Hindlimb muscle (tissue), 1 donor: ENCODE measurements at places on chromosomes 2 and 18.

GRCh38 chr2:113341191-113341869 is 62.6 kb upstream of the PAX8 start:
- DNase-seq = no peak

GRCh38 chr2:132438691-132439090 is 22.1 kb downstream of the GPR39 start:
- DNase-seq = no peak

DNA sequence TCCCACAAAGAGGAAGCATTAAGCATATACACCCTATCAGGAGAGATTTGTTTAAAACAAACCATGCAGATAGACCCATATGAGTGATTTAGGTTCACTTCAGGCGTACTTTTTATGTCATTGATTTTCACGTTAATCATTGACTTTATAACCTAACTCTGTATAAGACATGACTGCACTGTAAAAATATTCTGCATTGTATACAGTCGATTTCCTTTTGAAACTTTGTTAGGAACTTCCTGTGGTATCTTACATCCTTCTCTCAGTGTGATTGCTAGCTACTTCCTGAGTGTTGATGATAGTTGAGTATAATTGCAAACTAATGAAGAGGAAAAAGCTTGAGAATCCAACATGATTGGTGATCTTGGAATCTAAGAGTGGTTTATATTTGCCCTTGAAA is 69.4 kb downstream of the XIRP2 start:
- no peak for DNase-seq

DNA sequence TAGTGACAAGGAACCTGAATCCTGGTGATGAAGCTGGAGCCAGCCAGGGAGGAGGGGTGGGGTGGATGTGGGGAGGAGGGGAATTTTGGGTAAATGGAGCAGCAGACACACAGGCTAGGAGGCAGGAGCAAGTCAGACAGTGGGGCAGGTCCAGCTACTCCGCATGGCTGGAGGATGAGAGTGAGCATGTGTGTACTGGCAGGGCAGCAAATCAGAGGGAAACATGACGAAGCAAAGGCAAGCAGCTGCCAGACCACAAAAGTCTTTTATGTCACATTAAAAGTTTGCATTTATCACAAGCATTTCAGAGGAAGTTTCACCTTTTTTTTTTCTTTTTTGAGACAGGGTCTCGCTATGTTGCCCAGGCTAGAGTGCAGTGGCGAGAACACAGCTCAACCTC is 11.9 kb upstream of the KIDINS220 start:
- DNase-seq = no peak

DNA sequence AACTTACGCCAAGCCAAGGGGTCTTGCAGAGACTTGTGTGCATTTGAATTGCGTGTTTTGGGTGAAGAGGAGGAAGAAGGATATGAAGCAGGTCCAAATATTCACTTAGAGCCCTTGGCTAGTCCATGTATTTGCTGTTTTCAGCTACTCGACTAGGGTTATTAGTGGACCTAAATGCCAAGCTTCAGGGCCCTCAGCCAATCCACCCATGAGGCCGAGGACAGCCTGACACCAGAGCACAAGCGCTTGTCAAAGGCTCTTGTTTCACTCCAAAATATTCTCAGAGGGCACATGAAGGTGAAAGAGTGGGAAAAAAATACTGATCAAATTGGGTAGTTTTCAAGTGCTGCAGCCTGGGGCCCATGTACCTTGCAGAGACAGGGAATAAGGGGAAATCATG is 174.8 kb upstream of the ACAA2 start:
- no peak for DNase-seq

DNA sequence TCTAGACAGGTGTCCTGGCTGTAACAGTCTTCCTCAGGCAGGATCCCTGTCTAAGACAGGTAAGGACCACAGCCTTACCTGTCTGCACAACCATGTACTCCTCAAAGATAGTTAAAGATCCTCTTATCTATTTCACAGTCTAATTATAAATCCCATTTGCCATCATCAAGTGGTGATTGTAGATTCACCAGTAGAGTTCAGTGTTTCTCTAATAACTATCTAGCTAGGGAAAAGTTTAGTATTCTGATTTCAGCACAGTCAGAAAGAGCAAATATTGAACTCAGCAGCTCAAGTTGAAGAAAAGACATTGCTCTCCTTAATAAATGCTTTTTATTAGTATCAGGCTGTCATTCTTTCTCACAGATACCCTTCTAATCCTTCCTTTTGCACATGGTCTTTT is 1305.5 kb upstream of the NXPH2 start:
- DNase-seq = no peak

DNA sequence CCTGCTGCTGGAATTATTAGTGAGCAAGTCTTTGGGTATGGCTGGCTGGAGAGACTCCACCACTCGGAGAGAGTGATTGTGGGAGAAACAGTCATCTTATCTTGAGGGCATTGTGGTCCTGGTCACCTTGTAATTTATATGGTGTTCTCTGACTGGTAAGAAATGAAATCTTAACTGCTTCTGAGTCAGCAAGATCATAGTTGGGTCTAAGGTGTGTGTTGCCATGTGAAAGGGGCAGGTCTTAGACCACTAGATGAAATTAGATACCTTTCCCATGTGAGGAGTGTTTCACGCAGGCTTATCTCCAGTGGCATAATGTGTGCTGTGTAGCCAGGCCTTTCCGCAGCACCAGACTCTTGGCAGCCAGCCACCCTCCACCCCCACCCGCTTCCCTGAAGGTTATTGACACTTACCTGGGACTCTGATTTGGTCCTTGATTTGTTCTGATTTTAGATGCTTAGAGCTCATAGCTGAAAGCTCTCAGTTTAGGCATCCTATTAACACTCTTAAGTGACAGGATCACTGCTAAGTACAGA is 7.7 kb downstream of the MAPRE3 start:
- no peak for DNase-seq

DNA sequence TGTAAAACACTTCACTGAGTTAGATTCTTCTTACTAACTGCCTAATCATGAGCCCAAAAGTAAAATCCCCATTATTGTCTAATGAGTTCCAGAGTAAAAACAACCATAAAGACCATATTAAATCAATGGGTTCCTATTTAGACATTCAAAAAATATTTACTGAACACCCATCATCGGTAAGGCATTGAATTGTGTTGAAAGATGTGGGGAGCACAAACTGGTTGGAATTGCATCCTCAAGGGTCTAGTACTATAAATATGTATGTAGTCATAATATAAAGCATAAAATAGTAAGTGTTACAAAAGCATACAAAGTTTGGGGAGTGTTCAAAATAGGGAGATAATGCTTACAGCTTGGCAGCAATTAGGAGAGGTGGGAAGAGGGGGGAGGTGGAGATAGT is 3.0 kb upstream of the MARCHF4 start:
- DNase-seq = no peak

DNA sequence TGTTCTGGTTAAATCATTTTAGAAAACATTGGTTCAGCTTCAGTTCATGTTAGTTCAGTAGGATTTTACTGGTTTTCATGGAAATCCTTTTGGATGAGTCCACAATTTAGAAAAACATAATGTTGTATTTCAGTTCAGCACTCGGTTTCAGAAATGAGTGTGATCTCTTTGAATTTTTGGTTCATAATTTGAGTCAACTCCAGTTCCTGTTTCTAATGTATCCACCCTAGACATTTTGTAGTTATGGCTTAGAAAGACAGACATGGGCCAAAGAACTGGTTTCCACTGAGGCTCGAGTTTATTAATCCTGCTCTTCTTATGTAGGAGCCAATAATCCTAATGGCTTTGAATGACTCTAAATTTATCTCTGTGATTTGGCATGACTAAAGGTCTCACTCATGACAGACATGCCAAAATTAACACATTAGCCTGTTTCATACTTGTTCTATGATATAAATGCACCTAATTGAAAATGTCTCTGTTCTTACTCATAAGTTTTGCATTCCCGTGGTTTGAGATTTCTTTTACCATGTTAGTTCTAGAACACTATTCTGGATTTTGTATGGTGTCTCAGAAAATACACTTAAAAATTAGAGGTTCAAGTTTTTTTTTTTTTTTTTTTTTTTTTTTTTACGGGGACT is 82.3 kb upstream of the SPRED2 start:
- no peak for DNase-seq

DNA sequence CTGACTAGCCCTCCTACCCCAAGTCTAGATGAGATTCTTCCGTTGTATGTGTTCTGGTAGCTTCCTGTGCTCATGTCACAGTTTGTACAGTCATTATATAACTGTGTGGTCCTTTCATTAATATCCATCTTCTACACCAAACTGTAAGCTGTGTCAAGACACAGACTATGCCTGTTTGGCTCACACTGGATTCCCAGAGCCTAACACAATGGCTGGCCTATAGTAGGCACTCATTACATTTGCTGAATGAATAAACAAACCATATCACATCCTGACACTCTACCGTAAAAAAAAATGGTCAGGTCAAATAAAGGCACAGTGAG is 72.6 kb downstream of the ANKRD44 start:
- no peak for DNase-seq

DNA sequence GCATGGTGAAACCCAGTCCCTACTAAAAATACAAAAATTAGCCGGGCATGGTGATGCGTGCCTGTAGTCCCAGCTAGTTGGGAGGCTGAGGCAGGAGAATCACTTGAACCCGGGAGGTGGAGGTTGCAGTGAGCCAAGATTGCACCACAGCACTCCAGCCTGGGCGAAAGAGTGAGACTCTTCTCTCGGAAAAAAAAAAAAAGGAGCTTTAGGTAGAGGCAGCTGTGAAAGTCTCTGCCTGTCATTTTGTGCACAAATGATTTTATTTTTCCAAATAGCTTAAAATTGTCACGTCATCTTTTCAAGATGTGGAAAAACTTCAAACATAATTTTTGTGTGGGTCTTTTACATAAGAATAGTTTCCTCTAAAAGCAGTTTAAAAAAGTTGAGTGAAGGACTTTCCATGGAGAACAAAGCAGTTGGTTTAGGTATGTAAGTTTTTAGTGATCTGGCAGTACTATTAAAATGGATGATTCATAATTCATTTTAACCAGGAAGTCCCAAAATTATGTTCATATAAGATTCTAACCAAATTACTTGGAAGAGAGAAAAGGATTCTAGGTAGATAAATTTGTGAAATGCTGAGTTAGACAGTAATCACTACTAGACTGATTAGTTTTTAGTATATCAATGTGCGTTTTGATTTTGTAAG is 11.5 kb downstream of the CCNYL1 start:
- no peak for DNase-seq

DNA sequence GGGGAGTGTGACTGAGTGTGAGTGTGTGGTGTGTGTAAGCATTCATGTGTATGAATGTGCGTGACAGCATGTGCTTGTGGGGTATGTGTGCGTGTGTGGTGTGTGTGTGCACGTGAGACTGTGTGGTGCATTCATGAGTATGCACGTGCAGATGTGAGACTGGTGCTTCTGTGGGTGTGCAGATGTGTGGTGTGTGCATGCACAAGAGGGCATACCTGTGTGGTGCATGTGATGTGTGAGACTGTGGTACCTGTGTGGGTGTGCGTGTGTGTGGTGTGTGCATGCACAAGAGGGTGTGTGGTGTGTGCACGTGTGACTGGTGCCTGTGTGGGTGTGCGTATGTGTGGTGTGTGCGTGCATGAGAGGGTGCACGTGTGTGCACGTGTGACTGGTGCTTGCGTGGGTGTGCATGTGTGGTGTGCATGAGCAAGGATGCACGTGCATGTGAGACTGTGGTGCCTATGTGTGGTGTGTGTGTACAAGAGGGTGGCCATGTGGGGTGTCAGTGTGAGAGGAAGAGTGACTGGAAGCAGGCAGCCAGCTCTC is 213.3 kb downstream of the TWIST2 start:
- DNase-seq = no peak

DNA sequence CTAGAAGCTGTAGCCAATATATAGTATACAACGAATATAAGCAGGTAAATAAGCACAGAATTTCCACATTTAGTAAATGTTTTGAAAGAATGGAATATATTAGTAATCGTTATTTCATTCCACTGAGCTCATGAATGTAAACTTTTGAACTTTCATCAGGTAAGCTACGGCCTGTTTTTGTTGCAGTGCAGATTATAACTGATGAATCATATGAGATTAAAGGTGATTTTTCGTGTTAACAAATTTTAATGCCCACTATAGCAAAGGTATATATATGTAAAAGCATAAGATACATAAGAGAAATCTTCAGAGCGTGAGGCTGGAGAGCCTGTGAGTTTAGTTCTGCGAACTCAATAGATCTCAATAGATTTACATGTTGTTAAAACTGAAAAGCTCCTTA is 1.1 kb downstream of the SCYGR1 start:
- no peak for DNase-seq

DNA sequence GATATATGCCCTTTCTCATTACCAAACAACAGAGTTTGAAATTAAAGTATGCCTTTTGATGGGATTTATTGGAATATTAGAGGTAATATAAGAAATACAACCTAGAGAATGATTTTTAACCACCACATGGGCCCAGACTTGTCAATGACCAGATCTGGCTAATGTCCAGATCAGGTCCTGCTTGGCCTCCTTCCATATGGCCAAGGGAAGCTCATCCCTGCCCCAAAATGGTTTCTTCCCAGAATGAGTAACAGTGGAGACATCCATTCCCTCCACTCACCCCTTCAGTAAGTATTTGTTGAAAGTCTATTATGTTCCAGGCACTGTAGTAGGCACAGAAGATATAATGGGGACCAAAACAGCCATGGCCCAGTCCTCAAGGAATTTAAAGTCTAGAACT is 54.9 kb downstream of the ANTXR1 start:
- DNase-seq = no peak

GRCh38 chr2:48519593-48519992 is 10.4 kb upstream of the STON1 start:
- no peak for DNase-seq

DNA sequence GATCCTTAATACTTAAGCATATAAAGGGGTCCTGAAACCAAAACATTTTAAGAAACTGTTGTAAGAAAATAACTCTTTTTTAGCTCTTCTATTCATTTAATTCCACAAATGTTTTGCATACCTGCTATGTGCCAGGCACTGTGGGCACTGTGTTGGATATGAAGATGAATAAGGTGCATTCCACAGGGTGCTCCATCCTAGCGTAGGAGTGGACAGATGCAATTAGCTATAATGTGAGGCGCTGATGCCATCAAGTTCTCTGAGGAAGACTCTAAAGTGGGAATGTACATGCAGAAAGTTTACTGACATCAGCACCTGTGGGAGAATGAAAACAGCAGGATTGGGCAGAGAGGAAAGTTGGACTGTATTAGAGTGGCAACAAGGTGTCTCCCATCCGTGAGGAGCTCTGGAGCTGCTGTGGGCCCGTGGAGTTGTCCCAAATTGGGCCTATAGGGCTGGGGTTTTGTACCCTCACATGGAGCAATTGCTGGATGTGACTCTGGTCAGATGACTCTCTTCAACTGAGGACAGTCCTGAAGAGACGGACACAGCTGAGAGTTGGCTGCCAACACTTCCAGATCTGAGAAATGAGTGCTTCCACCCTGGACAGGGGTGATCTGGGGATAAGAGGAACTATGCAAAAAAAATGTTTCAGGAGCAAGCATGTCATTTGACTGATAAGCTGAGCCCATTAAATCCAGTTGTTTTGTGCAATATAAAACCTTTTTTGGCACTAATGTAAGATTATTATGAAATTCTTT is 22.3 kb downstream of the CD8A start:
- DNase-seq = no peak

DNA sequence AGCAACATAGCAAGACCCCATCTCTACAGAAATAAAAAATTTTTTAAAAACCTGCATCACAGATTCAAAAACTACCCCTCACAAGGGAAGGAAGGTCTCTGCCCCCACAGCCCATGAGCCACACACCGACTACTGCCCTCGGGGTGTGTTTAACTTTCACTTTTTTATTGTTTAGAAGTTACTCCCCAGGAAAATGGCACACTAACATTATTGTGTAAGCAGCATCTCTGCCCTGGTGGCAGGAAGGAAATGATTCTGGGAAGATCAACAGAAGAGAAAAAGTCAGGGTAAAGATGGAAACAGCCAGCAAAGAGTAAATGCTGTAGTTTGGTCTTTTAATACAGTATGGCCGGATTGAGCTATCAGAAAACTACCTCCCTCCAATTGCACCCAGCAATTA is 21.9 kb downstream of the TRABD2A start:
- no peak for DNase-seq
